ENCODE measurements at places on chromosomes 2 and 18. TPM values are rescaled to one million over a fixed set of nuclear protein-coding genes. Genes with fewer than 3 reads are reported as not detected.

The DUSP19 gene
- 12.4 TPM for total RNA-seq

The AGXT gene
- not detected for total RNA-seq

The DAPL1 gene
- total RNA-seq = not detected

The LYPD6B gene
- 9.8 TPM for total RNA-seq

The METTL21A gene
- total RNA-seq = 32.3 TPM

The RNF125 gene
- total RNA-seq = 1.5 TPM

The IL37 gene
- total RNA-seq = not detected

The HOXD8 gene
- total RNA-seq = 49.8 TPM

The IKZF2 gene
- total RNA-seq = 14.5 TPM

The CBLN2 gene
- total RNA-seq = not detected

The ALKAL2 gene
- total RNA-seq = 3.3 TPM

The PLCL1 gene
- 32.5 TPM for total RNA-seq

All from uterus (tissue), 4 donors.